ENCODE measurements at places on chromosomes 1 and 21.

GRCh38 chr1:154779551-154780189 lies 90.4 kb downstream of the KCNN3 start:
- no peak for DNase-seq

- peak; percentile 59 for DNase-seq
These were observed 1.5 kb downstream of the RO60 start for GRCh38 chr1:193060938-193061337.

DNA sequence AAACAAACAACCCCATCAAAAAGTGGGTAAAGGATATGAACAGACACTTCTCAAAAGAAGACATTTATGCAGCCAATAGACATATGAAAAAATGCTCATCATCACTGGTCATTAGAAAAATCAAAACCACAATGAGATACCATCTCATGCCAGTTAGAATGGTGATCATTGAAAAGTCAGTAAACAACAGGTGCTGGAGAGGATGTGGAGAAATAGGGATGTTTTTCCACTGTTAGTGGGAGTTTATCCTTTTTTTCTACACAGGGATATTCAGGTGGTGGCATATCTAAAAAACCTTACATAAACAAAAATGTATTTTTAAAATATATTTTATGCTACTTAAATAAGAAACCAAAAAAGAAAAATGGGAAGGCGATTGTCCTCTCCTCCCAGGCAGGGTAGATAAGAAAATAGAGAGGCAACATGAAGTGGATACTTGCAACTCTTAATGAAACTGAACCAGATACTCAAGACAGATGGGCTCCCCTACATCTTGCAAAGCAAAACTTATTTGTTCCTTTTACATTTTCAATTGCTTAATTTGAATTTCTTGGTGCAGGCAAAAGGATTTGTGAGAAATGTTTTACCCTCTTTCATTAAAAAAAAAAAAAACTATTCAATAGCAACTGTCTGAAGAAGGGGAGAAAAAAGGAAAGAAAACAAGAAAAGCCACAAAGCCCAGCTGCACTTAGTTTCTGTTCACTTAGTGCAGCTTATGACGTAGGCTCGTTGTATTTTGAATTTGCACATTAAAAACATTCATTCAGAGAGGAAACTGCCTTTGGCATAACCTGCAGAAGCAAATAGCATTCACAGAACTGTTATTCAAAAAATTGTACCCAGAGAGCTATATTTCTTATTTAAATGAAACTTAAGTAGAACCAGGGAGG lies 36.9 kb upstream of the RGS1 start:
- no peak for DNase-seq

GRCh38 chr1:78038491-78038939 lies 7.3 kb upstream of the GIPC2 start:
- no peak for DNase-seq

- no peak for DNase-seq
These were observed 918 bp upstream of the RASAL2 start for GRCh38 chr1:178092878-178093493.

DNA sequence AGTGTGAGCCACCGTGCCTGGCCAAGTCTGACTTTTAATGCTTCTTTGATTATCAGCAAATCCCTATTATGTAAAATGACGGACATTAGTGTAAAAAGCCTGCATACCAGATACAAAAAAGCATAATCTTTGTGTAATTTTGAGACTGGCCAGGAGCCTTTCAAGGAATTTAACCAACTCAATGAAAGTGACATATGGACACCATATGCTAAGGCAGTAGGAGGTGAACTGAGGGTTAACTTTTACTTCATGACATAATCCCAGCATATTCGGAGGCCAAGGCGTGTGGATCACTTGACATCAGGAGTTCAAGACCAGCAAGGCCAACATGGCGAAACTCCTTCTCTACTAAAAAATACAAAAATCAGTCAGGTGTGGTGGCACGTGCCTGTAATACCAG lies 94.6 kb downstream of the EIF4G3 start:
- no peak for DNase-seq

DNA sequence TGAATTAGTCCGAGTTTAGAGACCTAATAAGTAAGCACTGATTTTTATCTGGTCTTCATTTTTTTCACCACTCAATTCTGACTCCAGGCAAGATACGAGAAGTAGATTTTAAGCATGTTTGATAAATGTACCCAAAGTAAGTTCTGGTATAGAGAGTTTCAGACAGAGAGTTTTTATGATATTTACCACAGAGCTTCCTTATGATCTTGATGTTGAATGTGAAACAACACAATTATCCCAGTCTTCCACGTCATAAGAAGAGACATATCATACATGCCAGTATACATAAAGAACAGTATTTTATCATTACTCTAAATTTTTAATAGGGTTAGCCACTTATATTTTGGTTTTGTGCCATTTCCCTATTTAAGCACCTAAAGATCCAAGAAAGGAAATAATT lies 7.8 kb upstream of the NCMAP start:
- DNase-seq, result no peak

DNA sequence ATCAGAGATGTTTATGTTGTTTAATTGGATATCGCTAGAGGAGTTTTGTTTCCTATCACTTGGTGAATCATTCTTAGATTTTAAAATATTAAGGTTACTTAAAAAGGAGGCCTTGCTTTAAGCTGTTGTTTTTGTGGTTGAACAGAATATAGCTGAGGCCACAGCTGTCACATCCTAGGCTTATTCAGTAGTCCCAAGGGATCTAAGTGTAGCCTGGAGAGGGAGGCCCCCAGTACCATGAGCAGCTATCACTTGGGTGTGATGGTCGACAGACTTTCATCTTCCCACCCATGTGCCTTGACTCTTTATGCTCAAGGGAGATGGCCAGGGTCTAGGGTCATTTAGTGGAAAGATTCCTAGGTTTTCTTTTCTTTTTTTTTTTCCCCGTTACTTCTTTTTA lies 278.7 kb downstream of the HHAT start:
- no peak for DNase-seq

- no peak for DNase-seq
These were observed 52.2 kb downstream of the SIPA1L2 start for GRCh38 chr1:232577772-232578171.

DNA sequence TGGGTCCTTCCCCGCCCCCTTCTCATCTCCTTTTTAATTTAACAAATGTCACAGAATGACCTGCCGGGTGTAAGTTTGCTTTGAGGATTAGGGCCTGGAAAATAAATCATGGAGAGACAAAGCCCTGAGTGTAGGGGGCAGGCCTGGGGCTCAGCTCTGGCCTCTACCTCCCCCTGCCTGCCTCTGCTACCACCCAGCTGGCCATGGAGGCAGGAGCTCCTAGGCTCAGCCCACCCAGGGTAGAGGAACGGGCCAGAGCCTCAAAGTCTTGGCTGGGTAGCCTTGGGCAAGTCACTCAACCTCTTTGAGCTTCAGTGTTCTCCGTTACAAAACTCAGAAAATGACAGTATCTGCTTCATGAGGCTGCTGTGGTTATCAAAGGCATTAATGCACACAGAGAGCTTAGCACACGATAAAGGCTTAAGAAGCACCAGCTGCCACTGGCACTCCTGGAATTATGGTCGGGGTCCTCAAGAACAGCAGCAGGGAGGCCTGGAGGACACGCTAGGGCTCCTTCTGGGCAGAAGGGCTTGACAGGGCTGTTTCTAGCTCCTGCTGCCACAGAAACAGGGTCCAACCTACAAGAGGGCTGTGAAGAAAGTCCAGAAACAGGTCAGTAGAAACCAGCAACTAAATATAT lies 39.0 kb downstream of the LRP8 start:
- no peak for DNase-seq

DNA sequence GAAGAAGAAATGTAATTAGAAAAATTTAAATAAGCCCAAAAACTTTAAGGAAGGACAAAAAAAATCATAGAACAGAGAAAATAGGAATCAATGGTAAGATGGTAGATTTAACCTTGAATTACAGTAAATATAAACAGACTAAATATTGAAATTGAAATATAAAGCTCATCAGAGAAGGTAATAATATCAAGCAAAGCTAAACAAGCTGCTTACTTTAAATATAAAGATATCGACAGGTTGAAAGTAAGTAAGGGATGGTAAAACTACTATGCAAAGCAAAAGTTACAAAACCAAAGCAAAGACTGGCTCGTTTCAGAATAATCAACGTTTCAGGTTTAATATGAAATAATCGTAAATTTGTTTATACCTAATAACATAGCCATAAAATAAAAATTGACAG lies 137.0 kb upstream of the KCNJ15 start:
- no peak for DNase-seq

DNA sequence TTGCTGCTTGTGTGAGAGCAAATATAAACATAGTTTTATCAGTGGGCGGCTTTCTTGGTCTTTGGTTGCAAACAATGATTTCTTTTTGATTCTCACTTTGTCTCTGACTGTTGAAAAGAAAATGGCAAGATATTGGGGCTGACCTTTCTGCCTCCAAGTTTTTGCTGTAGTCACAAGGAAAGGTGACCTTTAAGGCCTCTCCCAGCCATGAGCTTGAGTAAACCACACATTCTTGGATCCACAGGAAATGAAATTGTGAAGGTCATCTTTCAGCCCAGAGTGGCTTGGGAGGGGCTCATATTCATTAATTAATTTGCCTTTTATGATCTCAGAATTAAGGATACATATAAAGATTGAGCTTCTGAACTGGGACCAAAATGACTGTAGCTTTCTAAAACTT lies 241.6 kb downstream of the BACH1 start:
- no peak for DNase-seq

- DNase-seq, result no peak
These were observed 27.1 kb downstream of the MPZL1 start for GRCh38 chr1:167748906-167749305.

GRCh38 chr1:76268341-76268740 lies 193.8 kb downstream of the ST6GALNAC3 start:
- DNase-seq, result no peak

GRCh38 chr1:28064064-28064463 lies 24.3 kb downstream of the EYA3 start:
- DNase-seq, result no peak

DNA sequence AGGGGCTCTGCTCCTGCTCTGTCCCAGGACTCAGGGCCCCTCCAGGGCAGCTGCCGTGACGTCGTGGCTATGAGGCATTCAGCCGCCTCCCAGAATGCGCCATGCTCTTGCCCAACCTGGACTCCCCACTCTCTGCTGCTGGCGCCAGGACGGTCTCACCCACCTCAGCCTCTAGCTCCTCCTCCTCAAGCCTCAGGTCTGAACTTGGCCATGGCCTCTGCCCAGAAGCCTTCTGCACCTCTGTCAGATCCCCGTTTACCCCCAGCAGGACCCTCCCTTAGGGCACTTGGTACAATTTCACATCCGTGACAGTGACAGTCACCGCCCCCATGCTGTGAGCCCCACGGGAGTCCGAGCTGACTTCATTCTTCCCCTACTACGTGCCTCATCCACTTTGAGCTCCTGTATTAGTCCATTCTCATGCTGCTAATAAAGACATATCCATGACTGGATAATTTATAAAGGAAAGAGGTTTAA lies 4.9 kb downstream of the CSTB start:
- DNase-seq, result no peak

- no peak for DNase-seq
These were observed 11.1 kb downstream of the CYP4B1 start for GRCh38 chr1:46809904-46810303.

DNA sequence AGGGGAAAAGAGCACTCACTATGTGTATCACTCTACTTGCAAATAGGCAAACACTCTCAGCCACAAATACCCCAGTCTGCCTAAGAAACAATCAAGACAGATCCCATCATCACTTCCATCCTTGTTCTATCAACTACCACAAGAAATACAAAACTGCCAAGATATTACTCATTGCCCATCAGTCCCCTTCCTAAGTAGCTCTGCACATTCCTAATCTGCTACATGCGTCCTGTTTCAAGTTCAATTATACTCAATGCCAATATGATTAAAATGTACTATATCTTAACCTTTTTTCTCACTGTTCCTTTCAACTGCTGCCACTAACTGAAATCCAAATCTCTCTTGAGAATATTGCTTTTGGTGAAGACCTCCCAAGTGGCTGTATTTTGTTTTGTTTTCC lies 1688.4 kb downstream of the PLA2G4A start:
- DNase-seq, result no peak

DNA sequence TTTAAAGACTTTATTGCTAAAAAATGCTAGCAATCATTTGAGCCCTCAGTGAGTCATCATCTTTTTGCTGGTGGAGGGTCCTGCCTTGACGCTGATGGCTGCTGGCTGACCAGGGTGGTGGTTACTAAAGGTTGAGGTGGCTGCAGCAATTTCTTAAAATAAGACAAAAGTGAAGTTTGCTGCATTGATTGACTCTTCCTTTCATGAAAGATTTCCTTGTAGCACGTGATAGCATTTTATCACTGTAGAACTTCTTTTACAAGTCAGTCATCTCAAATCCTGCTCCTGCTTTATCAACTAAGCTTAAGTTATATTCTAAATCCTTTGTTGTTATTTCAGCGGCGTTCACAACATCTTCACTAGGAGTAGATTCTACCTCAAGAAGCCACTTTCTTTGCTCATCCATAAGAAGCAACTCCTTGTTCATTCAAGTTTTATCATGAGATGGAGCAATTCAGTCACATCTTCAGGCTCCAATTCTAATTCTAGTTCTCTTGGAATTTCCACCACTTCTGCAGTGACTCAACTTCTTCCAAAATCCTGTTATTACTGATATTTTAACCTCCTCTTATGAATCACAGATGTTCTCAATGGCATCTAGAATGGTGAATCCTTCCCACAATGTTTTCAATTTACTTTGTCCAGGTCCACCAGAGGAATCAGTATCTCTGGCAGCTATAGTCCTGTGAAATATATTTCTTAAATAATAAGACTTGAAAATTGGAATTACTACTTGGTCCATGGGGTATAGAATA lies 17.6 kb upstream of the RGS1 start:
- DNase-seq, result no peak

GRCh38 chr1:39360731-39361130 lies 130.7 kb upstream of the BMP8A start:
- DNase-seq, result no peak

DNA sequence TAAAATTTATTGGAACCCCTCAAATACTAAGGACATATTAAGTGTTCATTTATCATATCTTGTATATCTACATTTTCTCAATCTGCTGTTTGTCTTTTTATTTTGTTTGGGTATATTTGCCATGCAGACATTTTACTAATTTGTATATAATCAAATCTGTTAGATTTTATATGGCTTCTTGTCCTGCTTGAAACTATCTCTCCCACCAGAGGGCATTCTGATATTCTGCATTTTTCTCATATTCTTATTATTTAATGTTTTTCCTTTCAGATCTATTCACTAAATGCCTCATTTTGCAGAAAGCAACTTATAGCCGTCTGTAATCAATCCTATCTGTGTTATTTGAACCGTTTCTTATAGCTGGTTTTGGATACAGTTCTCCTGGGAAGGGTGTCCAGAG lies 745.5 kb downstream of the LRRIQ3 start:
- no peak for DNase-seq
